ENCODE measurements at places on chromosomes 6 and 20. TPM values are rescaled to one million over a fixed set of nuclear protein-coding genes. Genes with fewer than 3 reads are reported as not detected.

The MUC22 gene
- not detected for total RNA-seq

The CRISP3 gene
- total RNA-seq = not detected

The SLC32A1 gene
- total RNA-seq = not detected

The GZF1 gene
- 28.8 TPM for total RNA-seq

The RFX6 gene
- total RNA-seq = not detected

The CLDN20 gene
- total RNA-seq = not detected

Measured in smooth muscle cell of bladder (primary cell).